ENCODE measurements at places on chromosomes 2 and 18. TPM values are rescaled to one million over a fixed set of nuclear protein-coding genes. Genes with fewer than 3 reads are reported as not detected.

The IKZF2 gene
- 0.08 TPM for polyA plus RNA-seq

The KCNE4 gene
- polyA plus RNA-seq, result 0.02 TPM

DNA sequence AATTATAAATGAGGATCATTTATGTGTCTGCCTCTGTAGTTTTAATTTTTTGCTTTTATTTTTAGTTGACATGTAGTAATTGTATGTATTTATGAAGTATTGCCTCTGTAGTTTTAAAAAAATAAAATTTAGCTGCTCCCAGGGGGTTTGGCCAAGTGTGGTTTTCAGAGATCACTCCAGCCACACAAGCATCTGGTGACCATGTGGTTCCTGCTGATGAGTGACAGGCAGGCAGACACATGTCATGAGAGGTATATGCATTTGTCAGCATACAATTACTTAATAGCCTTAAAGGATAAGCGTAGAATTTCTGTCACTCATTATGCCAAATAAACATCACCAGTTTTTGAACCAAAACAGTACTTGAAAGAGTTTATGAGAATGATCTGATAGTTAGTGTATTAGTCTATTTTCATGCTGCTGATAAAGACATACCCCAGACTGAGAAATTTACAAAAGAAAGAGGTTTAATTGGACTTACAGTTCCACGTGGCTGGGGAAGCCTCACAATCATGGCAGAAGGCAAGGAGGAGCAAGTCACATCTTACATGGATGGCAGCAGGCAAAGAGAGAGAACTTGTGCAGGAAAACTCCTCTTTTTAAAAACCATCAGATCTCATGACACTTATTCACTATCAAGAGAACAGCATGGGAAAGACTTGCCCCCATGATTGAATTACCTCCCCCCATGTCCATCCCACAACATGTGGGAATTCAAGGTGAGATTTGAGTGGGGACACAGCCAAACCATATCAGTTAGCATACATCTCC, 29.6 kb downstream of the MREG start:
- H3K27ac ChIP-seq, result no peak overlapping the region
- no peaks in the 10 kb centered on the region for H3K27me3 ChIP-seq
- DNase-seq, result no peak
- H3K36me3 ChIP-seq, result no peaks in the 10 kb centered on the region

DNA sequence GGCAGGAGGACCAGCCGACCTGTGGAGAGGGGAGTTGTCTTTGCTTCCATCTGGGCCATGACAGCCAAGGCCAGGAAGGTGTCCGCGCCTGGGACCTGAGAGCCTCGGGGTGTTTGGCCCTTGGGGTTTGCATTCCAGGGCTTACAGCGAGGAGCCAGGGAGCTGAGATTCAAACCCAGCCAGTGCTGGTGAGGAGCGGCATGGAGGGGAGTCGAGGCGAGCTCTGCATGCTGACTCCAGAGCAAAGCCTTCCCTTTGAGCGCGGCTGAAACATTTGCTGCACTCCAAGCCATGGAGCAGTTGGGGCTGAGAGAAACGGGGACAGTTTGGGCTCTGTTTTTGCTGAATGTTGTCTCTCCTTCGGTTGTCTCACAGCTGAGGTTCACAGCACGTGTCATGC, 77.4 kb downstream of the TWIST2 start:
- no peak overlapping the region for H3K4me3 ChIP-seq
- no peaks in the 10 kb centered on the region for H3K36me3 ChIP-seq
- no peak for DNase-seq
- no peak overlapping the region for H3K27ac ChIP-seq
- no peaks in the 10 kb centered on the region for H3K27me3 ChIP-seq

- H3K27me3 ChIP-seq, result no peaks in the 10 kb centered on the region
- no peak for DNase-seq
- H3K4me3 ChIP-seq, result no peak overlapping the region
- no peaks in the 10 kb centered on the region for H3K36me3 ChIP-seq
- H3K27ac ChIP-seq, result no peak overlapping the region
Measured at GRCh38 chr2:167856190-167856589, 391.2 kb downstream of the STK39 start.

DNA sequence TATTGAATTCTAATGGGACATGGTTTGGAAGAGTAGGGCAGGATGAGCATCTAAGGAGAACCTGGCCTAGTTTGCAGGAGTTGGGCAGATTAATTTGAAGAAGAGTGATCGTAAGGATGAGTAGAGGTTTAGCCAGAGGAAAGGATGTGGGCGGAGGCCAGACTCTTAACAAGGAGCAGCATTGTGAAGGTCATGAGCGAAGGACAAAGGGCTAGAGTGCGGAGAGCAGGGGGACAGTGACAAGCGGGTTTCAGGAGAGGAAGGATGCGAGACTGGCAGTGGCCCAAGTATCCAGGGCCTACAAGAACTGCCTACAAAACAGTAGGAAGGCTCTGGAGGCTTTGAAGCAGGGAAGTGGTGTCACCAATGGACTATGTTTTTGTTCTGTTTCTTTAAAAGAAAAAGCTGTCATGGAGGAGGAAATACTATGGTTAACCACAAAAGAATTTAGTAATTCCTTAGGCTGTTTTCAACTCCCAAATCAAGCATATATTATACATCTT, 20.1 kb downstream of the SLC66A3 start:
- no peaks in the 10 kb centered on the region for H3K27me3 ChIP-seq
- H3K36me3 ChIP-seq, result no peaks in the 10 kb centered on the region
- DNase-seq, result no peak

- H3K36me3 ChIP-seq, result peaks cover 13% of the 10 kb centered on the region
- no peaks in the 10 kb centered on the region for H3K4me1 ChIP-seq
- no peak for DNase-seq
- H3K4me3 ChIP-seq, result no peak overlapping the region
- no peak overlapping the region for H3K27ac ChIP-seq
Measured at GRCh38 chr2:8794923-8795825, 42.2 kb downstream of the KIDINS220 start.

- peaks cover 20% of the 10 kb centered on the region for H3K4me1 ChIP-seq
- no peaks in the 10 kb centered on the region for H3K36me3 ChIP-seq
- peak within 1 kb of the TSS; percentile 26 for H3K4me3 ChIP-seq
- no peak within 1 kb of the TSS for H3K27ac ChIP-seq
- no peak for DNase-seq
Measured at GRCh38 chr2:172085460-172086159, at the start of gene DLX1. DLX1 (plus strand) TSS chr2:172085507; CDS start chr2:172085678, 171 bp downstream.

The FKBP7 gene
- 11.2 TPM for polyA plus RNA-seq

DNA sequence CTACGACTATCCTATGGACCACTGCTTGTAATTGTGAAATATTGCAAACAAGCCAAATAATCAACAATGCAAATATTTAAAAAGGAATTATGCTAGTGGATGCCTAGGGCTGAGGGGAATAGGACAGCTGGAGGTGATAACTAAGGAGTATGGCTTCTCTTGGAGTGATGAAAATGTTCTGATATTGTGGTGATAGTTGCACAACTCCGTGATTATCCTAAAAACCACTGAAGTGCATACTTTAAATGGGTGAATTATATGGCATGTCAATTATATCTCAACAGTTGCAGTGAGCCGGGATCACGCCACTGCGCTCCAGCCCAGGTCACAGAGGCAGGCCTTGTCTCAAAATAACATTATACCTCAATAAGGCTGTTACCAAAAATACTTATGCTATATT, 125.1 kb upstream of the SH3BP4 start:
- no peak overlapping the region for H3K4me3 ChIP-seq
- no peak for DNase-seq
- H3K36me3 ChIP-seq, result no peaks in the 10 kb centered on the region
- H3K4me1 ChIP-seq, result peaks cover 24% of the 10 kb centered on the region

DNA sequence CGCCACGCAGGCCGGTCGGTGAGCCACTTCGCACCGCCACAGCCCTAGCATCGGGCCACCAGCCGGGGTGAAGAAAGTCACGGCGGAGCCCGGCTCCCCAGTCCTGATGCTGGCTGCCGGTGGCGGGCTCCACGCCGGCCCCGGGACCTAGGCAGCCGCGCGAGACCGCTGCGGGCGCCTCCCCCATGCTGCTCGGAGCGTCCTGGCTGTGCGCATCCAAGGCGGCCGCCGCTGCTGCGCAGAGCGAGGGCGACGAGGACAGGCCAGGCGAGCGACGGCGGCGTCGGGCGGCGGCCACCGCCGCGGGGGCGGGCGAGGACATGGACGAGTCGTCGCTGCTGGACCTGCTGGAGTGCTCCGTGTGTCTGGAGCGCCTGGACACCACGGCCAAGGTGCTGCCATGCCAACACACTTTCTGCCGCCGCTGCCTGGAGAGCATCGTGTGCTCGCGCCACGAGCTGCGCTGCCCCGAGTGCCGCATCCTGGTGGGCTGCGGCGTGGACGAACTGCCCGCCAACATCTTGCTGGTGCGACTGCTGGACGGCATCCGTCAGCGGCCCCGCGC, 433 bp downstream of the SH3RF3 start:
- no peaks in the 10 kb centered on the region for H3K27me3 ChIP-seq
- peak; percentile 46 for DNase-seq
- no peaks in the 10 kb centered on the region for H3K36me3 ChIP-seq
- H3K4me3 ChIP-seq, result peak overlapping the region; percentile 69

DNA sequence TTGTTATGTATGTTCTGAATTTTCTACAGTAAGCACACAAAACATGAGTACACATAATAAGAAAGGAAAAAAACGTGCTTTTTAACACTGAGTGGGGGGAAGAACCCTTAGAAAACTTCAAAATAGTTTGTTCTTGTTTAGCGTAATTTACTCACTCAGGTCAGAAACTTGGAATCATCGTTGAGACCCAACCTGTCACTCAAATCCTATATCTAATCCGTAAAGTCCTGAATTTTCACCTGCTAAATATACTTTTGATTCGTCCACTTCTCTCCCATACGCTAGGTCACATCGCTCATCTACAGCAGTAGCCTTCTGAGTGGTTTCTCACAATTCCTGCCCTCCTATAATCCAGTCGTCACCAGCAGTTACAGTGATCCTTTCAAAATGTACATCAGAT, 767 bp downstream of the TPRKB start:
- no peaks in the 10 kb centered on the region for H3K27me3 ChIP-seq
- H3K4me1 ChIP-seq, result peaks cover 16% of the 10 kb centered on the region
- H3K4me3 ChIP-seq, result peak overlapping the region; percentile 75
- peaks cover 6% of the 10 kb centered on the region for H3K36me3 ChIP-seq

DNA sequence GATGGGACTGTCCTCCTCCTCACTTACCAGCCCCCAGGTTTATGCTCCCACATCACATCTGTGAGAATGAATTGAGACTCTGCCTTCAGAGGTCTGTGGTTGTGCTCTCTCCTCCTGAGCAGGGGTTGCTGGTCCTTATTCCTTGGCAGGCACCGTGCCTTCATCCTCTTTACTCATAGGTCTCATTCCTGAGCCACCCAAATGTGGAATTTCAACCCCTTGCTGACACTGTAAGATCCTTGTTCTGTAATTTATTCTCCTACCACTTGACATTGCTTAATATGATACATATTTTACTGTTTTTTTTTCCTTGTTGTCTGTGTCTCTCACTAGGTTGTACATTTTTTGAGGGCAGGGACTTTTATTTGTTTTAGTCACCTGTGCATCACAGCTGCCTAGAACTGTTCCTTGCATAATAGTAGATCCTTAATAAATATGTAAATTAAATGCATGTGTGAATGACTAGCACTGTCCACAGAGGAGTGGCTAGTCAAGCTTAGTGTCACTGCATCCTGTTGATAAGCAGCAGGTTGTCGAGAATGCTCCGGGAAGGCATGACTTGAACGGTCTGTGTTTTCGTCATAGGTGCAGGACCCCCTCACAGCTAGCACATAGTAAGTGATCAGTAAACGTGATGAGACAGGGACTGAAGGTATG, 180.6 kb downstream of the ZNF407 start:
- no peak overlapping the region for H3K4me3 ChIP-seq
- H3K36me3 ChIP-seq, result no peaks in the 10 kb centered on the region
- no peaks in the 10 kb centered on the region for H3K4me1 ChIP-seq
- H3K27me3 ChIP-seq, result no peaks in the 10 kb centered on the region
